ENCODE measurements at places on chromosomes 6 and 20.

DNA sequence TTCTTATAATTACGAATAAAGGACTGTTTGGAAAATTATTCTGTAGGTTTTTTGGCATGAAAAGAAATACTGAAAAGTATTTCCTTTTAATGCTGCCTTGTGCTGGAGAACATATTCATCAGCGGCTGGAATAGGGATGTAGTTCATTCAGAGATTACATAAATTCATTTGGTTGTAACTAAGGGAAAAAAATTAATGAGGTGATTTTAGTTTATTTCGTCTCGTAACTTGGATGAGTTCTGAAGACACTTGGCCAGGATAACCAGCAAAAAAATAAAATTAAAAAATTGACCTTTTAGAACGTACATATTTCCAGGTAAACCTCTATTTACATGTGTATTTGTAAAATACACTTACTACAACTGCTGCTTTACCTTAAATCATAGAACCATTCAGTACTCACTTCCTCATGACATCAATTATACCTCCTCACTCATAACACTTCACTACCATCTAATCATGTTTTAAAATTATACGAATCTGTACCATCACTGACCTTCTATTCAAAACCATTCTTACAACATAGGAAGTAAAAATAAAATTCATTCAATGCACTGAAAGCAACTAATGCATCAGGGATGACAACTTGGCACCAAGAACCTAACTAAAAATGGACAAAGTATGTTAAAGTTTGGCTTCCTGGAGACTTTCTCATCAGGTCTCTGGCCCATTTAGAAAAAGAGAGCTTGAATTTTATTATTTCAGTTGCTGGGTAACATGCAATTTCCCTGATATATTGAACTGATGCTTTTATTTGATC lies 17.2 kb downstream of the KLHL31 start:
- no peak for DNase-seq

GRCh38 chr6:137571854-137572253 lies 77.7 kb upstream of the OLIG3 start:
- DNase-seq, result no peak

DNA sequence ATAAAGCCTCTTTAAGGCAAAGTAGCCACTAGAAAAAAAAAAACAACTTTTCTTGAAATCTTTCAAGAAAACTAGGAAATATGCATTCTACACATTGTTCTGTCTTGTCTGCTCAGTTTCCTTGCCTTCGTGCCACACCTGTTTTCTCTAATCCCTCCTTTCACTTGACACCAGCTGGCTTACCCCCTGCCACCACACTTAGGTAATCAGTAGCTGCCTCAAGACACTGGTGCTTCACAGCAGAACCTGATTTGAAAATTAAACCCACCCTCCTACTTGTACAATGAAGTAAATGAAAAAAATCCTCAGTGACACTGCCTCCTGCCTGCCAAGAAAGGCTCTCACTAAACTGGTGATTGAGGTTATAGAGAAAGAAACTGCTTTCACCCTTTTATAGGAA lies 45.8 kb upstream of the SCML4 start:
- no peak for DNase-seq

GRCh38 chr20:41927655-41928054 lies 309.5 kb upstream of the CHD6 start:
- no peak for DNase-seq

DNA sequence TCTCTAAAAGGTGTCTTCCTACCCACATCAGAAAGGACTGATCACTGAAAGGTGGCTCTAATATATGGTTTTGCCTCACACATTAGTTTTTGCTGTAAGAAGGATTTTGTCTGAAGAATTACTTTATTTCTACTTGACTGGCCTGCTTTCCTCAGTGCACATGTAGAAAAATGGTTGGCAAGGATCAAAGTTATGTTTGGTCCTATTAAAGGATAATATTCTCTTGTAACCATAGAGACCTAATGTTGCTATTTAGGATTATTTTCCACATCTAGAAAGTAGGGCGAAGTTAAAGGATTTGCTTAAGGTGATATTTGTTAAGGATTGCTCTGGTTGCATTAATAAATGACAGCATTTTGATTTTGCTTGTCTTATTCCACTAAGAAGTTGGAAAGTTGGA lies 40.7 kb downstream of the PHACTR2 start:
- no peak for DNase-seq

- no peak for DNase-seq
Observed at GRCh38 chr20:44790638-44791393, 19.5 kb downstream of the RIMS4 start.

DNA sequence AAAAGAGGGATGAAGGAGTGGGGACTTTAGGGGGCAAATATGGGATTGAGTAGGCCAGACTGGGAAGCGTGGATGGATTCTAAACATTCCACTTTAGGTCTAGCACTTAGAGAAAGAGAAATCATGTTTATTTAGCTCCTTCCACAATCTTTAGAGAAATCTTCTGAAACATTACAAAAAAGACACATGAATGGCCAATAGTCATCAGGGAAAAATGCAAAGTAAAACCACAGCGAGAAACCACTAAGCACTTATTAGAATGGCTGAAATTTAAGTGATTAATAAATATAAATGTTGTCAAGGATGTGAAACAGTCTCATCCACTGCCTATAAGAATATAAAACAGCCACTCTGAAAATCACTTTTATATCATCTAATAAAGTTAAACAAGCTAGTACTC lies 46.9 kb downstream of the HLA-A start:
- no peak for DNase-seq

DNA sequence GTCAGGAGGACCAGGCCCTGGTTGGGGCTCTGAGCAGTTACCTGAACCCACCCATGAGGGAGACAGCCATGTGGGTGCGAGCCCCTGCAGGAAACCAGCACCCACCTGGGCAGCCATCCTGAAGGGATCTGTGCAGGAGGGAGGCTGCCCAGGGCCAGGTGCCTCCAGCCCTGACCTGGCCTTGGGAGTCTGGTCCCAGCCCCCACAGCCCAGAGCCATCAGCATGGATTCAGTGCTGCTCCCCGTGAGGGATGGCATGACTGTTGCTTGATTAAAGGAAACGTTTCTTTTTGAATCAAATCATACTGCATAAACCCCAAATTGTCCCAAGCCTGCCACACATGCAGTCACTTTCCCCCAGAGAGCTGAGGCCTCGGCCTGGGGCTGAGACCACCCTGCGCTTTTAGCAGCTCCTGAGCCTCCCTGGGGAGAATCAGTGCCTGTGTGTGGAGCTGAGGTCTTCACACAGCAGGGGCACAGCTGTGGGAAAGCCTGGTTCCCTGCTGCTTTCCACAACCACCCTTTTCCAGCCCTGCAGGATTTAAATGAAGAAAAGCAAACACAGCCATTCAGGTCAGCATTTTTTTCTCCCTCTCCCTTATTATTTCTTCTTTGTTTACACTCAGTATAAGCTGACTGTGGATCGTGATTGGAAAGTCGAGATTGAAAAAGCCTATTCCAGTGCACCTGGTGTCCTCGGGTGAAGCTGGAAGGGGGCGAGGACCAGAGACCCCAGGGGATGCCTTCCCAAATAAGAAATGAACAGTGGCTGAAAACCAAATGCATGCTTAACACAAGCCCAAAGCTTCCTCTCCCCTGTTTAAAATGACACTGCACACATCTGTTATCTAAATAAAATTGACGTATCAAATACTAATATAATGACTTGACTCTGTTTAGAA lies 283.9 kb downstream of the SMOC2 start:
- no peak for DNase-seq

- no peak for DNase-seq
Observed at GRCh38 chr6:13101985-13102384, 226.4 kb downstream of the TBC1D7 start.
